ENCODE measurements at places on chromosomes 3 and 15.
A peak's percentile ranks its signal among the peaks of the same experiment; 100 is the strongest.

DNA sequence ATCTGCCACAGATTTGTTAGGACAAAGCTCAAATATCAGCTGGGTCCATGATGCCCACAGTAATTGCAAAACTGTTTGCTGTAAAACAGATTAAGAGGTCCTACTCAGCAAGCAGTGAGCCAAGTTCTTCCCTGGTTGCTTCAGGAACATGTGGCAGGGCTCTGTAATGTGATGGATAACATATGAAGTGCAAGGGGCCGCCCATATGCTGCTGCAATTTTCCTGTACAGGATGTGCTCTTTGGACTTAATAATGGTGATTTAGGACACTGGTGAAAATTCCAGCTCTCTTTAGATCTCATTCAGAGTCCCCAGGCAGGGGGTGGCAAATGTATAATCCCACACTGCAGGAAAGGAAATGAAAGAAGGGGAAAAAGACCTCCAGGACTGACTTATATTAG, 289.4 kb downstream of the LSAMP start:
- DNase-seq = no peak

DNA sequence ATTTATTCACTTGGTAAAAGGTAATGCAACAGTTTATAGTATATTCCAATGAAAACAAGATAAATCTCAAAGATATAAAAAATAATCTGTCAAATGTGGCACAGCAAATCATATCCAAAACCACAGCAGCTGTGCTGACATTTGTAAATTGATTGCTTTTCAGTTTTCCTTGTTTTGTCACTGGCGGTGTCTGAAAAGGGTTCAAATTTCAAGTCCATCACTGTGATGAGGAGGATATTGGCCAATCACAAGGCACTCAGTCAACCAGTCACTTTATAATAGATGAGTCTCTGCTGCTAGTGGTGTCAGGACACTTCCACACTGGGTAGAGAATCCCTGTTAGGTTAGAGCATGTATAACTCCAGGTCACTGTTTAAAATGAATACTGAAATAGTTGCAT, 154.8 kb downstream of the SLC9A9 start:
- no peak for DNase-seq

DNA sequence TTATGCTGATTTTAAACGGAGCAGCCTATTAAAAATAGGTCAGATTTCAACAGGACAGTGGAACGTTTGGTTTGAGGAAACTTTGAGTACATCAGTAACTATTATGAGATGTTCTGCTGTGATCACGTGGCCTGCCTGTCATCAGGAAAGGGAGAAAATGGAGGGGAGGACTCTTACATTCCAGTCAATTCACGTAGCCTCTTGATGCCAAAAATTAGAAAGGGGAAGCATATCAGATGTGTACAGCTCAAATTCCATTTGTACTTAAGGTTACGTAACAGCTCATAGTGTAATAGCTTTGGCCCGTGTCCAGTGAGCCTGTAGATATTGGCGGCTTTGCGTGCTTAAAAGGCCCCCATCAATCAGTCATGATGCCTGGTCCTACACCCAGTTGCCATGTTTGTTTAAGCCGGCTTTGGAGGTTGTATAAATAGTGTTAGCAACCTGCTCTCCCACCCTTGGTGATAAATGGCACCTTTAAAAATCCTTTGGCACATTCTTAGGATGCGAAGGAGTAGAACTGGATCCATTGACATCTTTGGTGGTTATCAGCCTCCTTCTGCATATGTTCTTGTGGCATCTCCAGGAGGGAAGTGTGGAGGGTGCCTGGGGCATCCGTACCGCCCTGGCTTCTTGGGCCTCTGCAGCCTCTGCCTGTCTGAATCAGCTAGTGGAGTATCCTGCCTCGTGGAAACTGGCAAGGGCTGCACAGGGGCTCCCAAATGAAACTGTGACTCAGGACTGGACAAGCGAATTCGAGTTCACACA, 163.9 kb downstream of the THSD4 start:
- no peak for DNase-seq

GRCh38 chr15:31374489-31374888, 47.9 kb downstream of the KLF13 start:
- no peak for DNase-seq

DNA sequence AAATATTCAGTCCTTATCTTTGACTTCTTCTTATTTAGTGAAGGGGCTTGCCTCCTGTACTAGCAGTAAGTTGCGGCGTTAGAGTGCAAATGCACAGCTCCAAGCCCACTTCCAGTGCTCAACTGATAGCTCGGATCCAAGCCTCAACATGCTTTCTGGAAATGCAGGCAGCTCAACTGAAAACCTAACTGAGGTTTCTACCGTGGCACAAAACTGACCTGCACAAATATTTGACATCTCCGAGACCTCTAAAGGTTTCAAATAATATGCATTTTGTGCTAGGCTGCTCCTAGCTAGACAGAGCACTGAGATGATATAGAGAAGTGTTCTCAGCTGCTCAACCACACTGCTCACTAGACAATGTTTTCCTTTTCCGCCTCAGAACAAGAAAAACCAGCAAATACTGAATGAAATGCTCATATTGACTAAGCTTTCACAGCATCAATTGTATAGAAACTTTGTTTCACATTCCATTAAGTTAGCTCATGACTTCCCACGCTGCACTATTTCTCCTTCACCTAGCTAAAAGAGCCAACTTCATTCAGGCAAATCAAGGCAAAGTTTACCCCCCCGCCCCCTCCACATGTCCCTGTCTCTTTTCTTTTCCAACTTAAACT, 822 bp downstream of the ZNF385D start:
- peak; percentile 48 for DNase-seq

DNA sequence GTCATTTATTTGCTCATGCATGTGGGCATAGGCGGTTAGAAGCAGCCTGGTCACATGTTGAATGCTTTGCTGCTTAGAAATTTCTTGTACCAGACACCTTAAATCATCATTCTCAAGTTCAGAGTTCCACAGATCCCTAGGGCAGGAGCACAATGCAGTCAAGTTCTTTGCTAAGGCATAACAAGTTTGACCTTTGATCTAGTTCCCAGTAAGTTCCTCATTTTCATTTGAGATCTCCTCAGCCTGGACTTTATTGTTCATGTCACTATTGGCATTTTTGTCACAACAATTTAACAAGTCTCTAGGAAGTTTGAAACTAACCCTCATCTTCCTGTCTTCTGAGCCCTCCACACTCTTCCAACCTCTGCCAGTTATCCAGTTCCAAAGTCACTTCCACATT, 22.8 kb downstream of the HGD start:
- DNase-seq = no peak

GRCh38 chr15:45093622-45094357, 20.2 kb downstream of the DUOX2 start:
- no peak for DNase-seq

DNA sequence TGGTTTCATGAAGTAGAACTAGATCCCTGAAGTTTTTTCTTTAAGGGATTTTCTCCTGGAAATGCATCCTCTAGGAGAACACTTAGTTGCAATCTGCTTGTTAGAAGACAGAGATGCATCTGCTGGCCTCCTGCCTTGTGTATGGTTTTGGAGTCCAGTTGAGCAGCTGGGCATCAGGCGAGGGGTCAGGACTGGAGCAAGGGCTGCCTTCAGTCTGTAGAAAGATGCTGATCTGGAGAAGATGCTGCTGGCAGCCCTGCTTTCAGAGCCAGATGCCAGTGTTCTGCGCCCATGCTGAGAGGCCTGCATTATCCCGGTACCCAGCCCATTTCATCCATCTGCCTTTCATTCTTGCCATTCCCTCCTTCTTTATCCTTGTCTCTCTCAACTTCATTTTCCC, 77.4 kb downstream of the CHCHD6 start:
- no peak for DNase-seq

DNA sequence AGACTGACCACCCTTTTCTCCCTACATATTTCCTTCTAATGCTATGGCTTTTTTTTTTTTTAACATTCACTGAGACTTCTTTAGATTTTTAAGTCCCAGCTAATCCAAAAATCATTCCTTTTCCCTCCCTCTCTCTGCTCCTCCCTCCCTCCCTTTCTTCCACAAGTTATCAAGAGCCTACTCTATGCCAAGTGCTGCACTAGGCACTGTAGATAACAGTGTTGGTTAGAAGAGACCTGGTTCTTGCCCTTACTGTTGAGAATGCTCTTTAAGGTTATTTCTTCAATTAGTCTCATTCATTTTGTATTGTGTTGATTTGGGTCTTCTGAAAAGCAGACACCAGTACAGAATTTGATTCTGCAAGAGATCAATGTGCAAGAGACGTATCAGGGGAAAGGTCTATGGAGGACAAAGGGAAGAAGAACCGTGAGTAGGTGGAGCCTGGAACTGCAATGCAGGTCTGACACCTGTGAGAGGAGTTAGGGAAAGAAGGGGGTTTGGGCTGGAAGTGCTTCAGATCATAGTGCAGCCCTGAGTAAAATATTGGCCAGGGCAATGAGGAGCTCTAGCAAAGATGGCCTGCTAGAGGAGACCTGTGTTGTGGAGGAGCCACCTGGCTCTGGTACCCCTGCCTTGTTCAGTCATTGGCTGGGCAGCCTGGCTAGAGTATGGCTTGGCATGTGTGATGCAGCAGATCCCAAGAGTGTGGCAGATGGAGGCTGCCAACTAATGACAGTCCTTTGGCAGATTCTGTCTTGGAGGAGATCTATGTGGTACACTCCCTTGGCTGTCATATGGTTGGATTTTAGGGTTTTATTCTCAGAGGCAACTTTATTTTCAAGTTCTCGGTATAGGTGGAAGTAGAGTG, 9.7 kb upstream of the PCOLCE2 start:
- DNase-seq = no peak

GRCh38 chr3:86561215-86561614, 429.7 kb downstream of the VGLL3 start:
- no peak for DNase-seq

DNA sequence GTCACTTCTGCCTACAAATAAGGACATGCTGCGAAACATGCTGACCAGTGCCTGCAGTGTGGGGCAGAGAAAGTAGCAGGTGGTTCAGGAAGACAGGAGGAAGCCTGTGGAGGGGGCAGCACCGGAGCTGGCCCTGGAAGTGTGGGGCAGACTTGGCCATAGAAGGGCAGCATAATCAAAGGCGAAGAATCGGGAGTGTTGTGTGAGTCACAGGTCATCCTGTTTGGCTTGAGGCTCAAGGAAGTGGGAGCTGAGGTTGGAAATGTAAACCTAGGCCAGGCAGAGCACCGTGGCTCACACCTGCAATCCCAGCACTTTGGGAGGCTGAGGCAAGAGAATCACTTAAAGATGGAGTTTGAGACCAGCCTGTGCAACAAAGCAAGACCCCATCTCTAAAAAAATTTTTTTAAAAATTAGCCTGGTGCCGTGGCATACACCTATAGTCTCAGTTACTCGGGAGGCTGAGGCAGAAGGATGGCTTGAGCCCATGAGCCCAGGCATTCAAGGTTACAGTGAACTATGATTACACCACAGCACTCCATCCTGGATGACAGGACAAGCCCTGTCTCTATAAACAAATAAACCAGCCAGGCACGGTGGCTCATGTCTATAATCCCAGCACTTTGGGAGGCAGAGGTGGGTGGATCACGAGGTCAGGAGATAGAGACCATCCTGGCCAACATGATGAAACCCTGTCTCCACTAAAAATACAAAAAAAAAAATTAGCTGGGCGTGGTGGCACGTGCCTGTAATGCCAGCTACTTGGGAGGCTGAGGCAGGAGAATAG, 54.0 kb downstream of the FAM43A start:
- no peak for DNase-seq

- DNase-seq = no peak
Observed at GRCh38 chr3:191296041-191296541, 33.1 kb upstream of the CCDC50 start.

DNA sequence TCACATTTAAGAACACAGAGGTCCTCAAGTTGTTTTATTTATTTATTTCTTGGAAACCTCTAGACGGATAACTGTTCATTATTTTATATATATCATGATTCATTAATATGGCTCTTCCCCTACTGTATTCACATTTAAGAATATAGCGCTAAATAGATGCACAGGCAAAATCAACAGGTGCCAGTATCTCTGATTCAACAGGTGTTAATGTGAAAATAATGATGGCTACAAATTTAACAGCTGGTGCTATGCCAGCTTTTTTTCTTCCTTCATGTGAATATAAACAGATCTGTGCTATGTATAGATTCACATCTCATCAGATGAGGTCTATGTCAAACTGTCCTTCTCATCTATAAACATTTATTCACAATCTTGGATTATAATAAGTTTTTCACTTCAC, 218.5 kb upstream of the NR2F2 start:
- DNase-seq = no peak

- DNase-seq = no peak
Observed at GRCh38 chr15:28902856-28903255, 17.1 kb downstream of the APBA2 start.

- DNase-seq = no peak
Observed at GRCh38 chr15:45611305-45611704, 23.5 kb upstream of the SQOR start.

- no peak for DNase-seq
Observed at GRCh38 chr15:32688151-32688639, 29.6 kb upstream of the GREM1 start.

DNA sequence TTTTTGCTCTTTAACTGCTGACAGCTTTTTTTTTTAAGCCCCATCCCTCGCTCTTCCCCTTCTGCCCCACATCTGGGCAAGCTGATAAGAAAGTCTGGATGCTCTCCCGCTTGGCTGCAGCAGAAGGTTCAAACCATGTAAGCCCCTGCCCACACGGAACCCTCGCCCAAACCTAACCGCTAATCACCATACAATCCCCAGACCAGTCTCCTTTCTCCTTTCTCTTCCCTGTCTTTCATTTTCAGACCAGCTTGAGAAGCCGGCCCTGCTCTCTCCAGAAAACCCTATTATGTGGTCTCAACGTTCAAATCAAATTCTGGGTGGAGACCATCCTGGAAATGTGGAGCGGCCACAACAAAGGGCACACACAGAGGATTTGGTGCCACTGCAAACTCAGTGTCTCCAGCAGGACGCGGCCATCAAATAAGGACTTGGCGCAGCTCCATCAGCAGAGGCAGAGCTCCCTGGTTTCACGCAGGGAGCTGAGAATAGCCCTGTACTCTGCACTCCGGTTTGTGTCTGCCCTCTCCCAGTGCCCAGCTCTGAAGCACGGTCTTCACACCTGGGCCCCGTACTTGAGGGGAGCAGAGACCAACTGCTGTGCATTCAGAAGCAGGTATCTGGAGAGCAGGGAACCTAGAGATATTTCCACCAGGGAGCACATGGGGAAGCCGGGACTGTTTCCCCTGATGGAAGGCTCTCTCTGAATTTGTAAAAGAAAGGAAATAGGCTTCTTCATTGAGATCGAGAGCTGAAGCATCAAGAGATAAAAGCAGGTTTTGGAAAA, 92.6 kb downstream of the XXYLT1 start:
- DNase-seq = peak; percentile 46

DNA sequence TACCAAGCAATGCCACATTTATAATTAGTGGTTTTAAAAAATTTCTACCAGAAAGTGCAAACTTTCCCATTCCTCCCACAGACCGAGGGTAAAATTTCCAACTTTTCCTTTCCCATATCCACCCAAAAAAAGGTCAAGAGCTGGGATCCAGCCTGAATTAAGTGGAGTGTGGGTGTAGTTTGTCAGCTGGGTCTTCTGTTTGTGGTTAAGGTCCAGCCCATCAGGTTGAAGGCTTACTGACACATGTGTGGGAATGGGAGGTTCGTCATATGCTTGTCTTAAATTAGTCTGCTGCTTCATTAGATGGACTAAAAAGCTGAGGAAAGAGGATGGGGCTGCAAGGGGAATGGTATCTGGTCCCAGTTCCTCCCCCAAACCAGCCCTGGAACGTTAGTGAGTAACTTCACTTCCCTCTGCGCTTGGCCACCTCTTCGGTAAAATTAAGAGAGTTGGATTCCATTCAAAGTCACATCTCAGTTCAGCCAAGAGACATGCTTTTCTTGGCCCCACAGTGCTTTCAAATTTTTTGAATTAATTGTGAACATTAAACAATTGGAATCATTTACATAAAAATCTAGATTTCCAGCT, 59.0 kb upstream of the PLCL2 start:
- DNase-seq = no peak

GRCh38 chr15:55230051-55230670, 33.4 kb upstream of the RSL24D1 start:
- no peak for DNase-seq

Data from endodermal cell (in vitro differentiated cells).